ENCODE measurements at places on chromosomes 13 and 19.

DNA sequence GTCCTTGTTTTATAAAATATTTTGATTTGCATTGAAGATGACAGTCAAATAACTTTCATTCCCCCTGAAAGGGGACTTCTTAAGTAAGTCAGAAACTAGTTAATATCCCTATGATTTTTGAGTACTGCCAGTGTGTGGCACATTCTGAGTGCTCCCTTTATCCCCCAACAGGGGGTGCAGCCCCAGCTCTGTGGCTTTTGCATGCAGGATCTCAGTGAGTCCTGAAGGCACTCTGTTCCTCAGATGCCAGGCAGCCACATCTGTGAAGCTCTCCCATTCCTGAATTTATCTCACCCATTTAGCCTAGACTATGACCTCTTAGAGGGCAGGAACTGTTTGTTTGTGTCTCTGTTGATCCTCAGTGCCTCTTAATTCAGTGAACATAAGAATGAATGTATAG lies 123.1 kb downstream of the CDK8 start:
- DNase-seq, result peak; percentile 34

DNA sequence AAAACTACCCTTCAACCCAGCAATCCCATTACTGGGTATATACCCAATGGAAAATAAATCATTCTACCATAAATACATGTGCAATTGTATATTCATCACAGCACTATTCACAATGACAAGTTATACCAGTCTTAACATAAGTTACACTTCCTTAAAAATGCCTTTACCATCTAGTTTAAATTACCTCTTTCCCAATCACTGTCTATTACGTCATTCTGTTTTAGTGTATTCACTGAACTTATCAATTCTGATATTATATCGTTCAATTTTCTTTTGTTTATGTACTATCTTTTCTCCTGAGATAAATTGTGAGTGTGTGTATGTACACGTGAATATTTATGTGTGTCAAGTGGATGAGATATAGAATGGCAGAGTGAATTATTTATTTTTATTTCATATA lies 1416.8 kb downstream of the OLFM4 start:
- no peak for DNase-seq

DNA sequence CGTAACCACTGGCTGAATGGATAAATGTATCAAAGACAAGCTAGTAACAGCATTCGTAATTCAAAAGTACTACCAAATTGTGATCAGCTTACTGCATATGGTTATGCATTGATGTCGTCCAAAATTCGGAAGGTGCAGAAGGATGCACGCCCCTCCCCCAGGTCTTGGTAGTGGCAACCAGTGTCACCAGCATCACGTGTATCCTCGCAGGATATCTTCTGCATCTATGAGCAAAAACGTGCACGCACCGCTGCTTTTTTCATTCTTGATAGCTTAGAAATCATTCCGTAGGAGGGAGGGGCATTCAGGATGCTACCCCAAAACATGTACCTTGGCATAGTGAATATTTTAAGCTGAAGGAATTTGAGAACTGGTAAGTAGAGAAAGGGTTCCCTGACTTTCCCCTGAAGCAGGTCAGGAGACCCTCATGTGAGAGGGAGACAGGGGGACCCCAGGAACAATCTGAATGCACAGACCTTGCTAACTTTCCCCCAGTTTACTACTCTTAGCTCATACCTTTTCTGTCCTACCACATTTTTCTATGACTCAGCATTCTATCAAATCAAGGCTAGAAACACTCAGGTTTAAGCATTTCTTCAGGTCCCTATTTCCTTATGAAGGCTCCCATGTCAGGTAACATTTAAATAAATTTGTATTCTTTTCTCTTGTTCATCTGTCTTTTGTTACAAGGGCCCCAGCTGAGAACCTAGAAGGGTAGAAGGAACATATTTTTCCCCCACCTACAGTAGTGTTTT lies 61.2 kb upstream of the TM9SF2 start:
- DNase-seq, result no peak

DNA sequence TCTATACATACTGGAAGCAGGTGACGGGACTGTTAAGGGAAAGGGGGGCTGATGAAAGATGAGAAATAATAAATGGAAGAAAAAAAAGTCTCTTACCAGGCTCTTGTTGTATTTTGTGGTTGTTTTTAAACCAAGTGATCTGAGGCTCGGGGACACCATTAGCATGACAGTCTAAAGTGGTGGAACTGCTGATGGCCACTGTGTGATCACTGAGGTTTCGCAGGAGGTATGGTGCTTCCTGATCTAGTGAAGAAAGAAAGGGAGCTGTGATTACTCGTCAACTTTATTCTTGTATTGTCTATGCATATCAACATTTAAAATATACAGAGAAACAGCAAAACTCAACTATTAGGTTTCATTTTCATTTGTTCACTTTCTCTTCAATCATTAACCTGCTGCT lies 110.1 kb downstream of the FLT1 start:
- no peak for DNase-seq

GRCh38 chr13:24842549-24843274 lies 78.7 kb downstream of the RNF17 start:
- DNase-seq, result no peak

- no peak for DNase-seq
Observed at GRCh38 chr13:97058391-97058790, 64.1 kb upstream of the OXGR1 start.

DNA sequence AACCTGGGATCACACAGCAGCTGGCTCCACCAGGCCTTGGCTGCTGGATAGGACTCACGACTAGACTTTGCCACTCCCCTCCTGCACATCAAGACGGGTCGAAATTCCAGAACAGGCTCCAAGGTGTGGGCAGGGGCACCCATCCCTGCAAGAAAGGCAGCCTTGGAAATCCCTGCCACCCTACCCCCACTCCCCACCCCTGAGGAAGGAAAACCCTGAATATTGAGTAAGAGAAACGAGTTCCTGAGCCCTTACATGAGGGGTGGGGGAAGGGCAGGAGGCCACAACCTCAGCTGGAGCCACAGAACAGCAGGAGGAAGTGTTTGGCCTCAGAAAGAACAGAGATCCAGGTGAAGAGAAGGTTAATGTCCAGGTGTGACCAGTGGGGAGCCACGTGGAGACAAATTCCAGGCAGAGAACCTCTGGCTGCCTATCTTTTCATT lies 20.1 kb downstream of the DEDD2 start:
- no peak for DNase-seq

DNA sequence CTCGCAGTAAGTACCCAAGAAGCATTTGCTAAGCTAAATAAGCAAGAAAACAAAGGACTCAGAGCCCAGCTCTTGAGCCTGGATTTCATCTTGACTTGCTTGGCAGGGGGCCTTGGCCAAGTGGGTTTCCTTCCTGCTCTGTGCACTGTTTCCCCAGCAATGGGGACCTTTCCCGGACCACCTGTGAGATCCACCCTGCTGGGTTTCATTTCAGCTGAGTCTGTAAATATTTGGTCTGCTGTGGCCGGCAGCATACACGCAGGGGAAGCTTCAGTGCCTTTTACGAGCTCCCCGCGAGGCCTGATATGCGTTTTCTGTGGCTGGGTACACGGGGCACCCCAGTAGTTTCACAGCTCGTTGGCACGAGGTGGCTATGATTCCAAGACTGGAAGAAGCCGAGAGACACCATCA lies 12.4 kb upstream of the TINCR start:
- no peak for DNase-seq

GRCh38 chr13:69279213-69279612 lies 828.4 kb upstream of the ATXN8OS start:
- DNase-seq, result no peak

DNA sequence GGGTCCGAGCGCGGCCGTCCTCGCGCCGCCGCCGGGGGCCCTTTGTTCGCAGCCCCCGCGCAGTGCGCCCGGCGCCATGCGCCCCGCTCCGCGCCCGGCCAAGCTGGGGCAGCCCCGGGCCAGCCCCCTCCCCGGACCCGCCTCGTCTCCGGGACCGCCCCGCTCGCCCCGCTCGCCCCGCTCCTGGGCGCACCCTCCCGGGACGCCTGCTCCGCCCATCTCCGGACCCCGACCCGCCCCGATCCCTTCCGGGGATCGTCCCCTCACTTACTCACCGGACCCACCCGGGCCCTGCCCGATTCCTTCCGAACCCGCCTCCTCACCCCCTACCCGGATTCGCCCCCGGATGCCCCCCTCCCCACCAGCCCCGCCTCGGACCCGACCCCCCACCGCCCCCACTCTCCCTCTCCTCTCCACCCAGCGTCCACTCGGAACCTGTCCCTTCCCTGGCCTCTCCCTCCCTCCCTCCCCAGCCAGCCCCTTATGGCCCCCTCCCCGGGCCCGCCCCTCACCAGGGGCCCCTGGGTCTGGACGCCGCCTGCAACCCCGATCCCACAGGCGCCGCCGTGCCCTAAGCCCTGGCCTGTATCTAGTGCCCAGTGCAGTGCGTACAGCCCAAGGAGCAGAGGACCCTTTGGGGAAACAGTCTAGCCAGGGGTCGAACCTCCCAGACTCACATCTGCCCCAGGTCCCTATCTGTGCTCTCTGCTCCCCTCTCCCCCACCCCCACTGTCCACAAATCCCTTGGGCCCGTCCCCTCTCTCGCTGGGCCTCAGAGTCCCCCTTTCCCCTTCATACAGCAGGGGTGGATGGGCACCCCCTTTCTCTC lies at the start of gene CPAMD8:
CPAMD8 (minus strand) TSS at position 105 of the 829 bp plus-strand sequence. CDS start 168 bp downstream, outside the sequence.
- DNase-seq, result no peak

- DNase-seq, result no peak
Observed at GRCh38 chr13:40152145-40152544, 496.7 kb downstream of the COG6 start.

GRCh38 chr13:100534911-100535310 lies 53.7 kb downstream of the GGACT start:
- no peak for DNase-seq

DNA sequence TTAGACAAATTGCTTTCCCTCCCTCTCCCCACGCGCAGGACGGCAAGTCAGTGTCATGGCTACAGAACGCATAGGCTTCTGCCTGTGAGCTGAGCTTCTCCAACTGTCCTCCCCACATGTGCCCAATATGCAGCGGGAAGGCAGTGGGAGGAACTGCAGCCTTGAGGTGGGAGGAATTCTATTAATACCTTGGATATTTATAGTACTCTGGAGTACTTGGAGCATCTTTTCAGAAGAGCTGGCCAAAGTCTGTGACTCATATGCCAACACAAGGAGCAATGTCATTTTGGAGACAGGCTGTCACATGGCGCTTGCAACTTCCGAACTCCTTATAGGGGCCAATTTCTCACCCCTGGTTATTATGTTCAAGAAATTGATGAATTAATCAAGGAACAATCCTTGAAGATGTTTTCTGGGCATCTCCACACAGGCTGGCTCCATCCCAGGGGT lies 245.0 kb upstream of the SERP2 start:
- DNase-seq, result no peak

DNA sequence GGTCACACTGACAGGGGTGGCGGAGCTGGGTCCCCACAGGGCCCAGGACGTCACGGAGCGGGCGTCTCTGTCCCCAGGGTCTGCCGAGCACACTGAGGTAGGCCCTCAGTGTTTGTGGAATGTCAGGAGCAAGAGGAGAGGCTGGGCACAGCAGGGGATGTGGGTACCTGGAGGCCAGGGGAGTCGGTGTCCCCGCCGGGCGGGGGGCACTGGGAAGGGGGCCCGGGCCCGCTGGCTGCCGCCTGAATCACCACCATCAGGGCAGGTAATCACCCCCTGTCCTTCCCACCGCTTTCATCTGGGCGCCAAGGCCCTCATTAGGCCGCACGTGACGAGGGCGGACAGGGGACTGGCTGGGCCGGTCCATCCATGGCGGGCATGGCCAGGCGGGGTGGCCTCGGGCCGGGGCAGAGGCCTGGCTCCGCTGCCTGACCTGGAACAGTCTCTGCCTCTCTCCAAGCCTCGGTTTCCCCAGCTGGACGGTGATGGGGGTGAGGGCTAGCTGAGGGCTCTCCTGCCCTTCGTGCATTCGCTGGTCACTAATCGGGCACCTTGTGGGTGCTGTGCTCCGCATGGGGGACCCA lies 1.0 kb downstream of the FGF22 start:
- no peak for DNase-seq

DNA sequence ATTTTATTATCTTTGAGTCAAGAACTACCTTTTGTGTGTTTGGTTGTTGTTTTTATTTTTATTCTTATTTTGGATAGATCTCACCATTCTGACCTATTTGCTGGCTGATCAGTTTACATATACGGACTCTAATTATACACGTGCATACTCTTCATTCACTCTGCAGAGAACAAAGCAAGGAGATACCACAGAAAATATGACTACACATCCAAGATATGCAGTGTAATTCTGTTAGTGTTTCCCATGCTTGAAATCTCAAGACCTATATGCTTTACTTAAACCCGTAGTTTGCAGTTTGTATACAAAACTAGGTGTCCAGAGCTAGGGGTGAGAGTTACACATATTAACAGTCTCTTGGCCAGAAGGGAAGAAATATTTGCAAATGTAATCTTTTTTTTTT lies 205.5 kb downstream of the DCLK1 start:
- no peak for DNase-seq

GRCh38 chr13:74904556-74904955 lies 577.4 kb downstream of the TBC1D4 start:
- DNase-seq, result no peak

DNA sequence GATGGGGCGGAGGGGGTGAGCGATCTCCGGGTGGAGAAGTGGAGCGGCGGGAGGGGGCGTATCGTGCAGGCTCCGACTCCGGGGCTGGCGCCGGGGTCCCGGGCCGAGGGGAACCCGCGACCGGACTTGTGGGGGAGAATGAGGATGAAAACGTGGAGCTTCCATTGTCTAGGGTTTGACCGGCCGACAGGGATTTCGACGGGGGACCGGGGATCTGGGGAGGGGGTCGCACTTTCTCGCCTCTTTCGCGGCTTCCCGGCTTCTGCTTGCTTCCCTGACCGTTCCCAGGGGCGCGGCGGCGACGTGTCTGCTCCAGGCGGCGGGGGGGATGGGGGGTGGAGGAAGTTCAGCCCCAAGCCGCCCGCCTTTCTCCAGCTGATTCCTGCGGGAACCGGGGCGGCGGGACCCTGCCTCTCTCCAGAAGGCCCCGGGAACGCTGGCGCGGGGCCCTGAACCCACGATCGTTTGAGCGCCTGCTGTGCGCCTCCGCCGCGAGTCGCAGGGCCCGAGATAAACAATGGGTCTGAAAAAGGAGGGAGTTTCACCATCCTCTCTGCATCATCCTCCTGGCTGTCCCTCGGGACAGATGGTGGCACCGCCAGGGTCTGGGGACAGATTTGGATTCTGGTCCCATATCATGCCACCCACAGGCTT lies 790 bp downstream of the TPM4 start:
- peak; percentile 64 for DNase-seq

- DNase-seq, result peak; percentile 63
Observed at GRCh38 chr13:43785650-43786471, 911 bp downstream of the ENOX1 start.
